Keratinocyte (primary cell): ENCODE measurements at places on chromosomes 12 and 14. TPM values are rescaled to one million over a fixed set of nuclear protein-coding genes. Genes with fewer than 3 reads are reported as not detected.
A peak's percentile ranks its signal among the peaks of the same experiment; 100 is the strongest.

DNA sequence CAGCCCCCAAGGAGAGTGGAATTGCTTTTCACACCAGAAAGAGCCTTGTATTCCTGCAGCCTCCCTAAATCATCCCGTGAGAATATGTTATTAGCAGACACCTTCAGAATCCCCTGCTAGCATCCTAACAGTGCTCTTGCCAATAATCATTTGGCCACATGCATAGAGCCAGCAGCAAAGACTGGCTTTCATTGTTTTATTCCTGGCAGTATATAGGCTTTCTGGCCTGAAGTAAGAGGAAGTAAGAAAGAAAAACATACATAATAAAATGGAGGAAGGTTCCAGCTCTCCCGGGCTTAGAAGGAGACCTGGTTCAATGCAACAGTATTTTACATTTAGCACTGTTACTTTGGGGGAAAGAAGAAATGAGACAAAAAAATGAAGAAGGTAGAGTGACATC lies 176.7 kb upstream of the ATF7IP start:
- no peak for DNase-seq
- H3K27me3 ChIP-seq = no peaks in the 10 kb centered on the region
- no peak overlapping the region for H3K4me3 ChIP-seq
- no peaks in the 10 kb centered on the region for H3K4me1 ChIP-seq
- no peaks in the 10 kb centered on the region for H3K36me3 ChIP-seq
- H3K27ac ChIP-seq = no peak overlapping the region

GRCh38 chr14:38616959-38617358 lies 361.1 kb upstream of the CLEC14A start:
- no peak overlapping the region for H3K27ac ChIP-seq
- no peak for DNase-seq
- no peaks in the 10 kb centered on the region for H3K27me3 ChIP-seq
- H3K4me1 ChIP-seq = no peaks in the 10 kb centered on the region
- no peak overlapping the region for H3K4me3 ChIP-seq

GRCh38 chr14:84969501-84969900 lies 560.4 kb upstream of the FLRT2 start:
- no peak overlapping the region for H3K4me3 ChIP-seq
- no peaks in the 10 kb centered on the region for H3K27me3 ChIP-seq
- DNase-seq = no peak

DNA sequence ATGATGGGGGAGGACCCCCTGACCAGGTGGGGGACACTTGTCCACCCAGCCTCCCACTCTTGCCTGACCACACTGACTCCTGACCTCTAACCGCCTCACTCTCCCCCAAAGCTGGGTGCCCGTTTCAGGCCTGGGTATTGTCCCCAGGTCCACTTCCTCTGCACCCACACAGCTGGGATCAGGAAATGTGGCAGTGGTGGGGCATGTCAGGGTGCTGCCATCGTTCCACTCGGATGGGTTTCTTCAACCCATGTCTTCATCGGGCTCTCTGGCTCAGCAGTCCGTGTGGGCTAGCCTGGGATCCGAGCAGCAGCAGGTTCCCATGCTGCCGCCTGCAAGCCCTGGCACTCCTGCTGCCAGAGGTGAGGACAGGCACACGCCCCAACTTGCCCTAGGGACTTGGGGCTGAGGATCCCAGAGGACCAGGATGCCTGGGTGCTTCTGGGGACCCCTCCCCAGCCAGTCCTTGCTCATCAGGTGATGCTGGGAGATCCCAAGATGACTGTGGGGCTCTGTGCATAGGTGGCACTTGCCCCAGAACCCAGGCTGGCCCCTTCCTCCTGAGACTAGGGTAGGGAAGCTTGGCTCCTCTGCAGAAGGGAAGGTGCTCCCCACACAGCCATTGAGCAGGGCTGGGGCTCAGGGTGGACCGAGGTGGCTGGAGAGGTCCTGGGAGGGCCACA lies 2.9 kb upstream of the CLBA1 start:
- no peak overlapping the region for H3K4me3 ChIP-seq
- peaks cover 22% of the 10 kb centered on the region for H3K4me1 ChIP-seq
- no peaks in the 10 kb centered on the region for H3K36me3 ChIP-seq
- no peak overlapping the region for H3K27ac ChIP-seq
- H3K27me3 ChIP-seq = no peaks in the 10 kb centered on the region
- no peak for DNase-seq

DNA sequence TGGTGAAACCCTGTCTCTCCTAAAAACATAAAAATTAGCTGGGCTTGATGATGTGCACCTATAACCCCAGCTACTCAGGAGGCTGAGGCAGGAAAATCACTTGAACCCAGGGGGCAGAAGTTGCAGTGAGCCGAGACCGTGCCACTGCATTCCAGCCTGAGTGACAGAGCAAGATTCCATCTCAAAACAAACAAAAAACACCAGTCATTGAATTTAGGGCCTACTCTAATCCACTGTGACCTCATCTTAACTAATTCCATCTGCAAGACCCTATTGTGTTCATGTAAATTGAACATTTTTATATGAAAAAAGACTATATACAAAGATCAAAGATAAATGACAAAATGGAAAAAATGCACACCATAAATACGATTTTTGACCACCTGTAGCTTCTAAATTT lies 17.8 kb downstream of the KCNMB4 start:
- no peaks in the 10 kb centered on the region for H3K4me1 ChIP-seq
- H3K27me3 ChIP-seq = no peaks in the 10 kb centered on the region
- H3K27ac ChIP-seq = no peak overlapping the region
- H3K36me3 ChIP-seq = no peaks in the 10 kb centered on the region
- DNase-seq = no peak

DNA sequence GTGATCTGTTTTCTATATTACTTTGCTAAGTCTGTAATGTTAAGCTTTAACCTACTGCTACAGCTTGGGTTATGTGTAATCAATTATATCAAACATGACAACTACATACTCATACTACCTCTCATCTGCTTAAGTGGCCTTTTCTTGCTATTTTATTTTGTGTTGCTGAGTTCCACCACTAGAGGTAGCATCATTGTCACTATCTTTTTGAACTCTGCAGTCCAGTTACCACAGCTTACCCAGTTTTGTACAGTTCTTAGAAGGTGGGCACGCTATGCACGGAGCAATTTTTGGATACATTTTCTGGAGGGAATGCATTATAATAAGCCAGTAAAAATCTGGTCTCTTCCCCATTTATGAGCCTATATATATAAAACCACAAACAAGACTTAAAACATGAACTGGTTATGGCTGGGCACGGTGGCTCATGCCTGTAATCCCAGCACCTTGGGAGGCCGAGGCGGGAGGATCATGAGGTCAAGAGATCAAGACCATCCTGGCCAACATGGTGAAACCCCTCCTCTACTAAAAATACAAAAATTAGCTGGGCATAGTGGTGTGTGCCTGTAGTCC lies 48.5 kb downstream of the SAV1 start:
- H3K36me3 ChIP-seq = no peaks in the 10 kb centered on the region
- no peak overlapping the region for H3K27ac ChIP-seq
- no peaks in the 10 kb centered on the region for H3K27me3 ChIP-seq
- DNase-seq = no peak
- no peak overlapping the region for H3K4me3 ChIP-seq

DNA sequence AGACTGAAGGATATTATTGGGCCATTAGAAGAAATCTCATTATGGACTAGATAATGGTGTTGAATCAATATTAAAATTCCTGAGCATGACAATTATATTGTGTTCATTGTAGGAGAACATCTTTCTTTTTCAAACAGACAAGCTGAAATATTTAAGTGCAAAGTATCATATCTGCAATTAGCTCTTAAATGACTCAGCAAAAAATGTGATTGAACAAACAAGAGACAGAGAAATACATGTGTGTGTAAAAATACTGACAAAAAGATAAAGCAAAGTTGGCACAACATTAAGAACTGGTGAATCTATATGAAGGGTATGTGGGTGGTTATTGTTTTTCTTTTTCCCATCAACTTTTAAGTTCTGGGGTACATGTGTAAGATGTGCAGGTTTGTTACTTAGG lies 9.5 kb downstream of the CEP290 start:
- H3K4me1 ChIP-seq = no peaks in the 10 kb centered on the region
- no peak for DNase-seq
- H3K27ac ChIP-seq = no peak overlapping the region
- no peak overlapping the region for H3K4me3 ChIP-seq
- peaks cover 3% of the 10 kb centered on the region for H3K36me3 ChIP-seq

DNA sequence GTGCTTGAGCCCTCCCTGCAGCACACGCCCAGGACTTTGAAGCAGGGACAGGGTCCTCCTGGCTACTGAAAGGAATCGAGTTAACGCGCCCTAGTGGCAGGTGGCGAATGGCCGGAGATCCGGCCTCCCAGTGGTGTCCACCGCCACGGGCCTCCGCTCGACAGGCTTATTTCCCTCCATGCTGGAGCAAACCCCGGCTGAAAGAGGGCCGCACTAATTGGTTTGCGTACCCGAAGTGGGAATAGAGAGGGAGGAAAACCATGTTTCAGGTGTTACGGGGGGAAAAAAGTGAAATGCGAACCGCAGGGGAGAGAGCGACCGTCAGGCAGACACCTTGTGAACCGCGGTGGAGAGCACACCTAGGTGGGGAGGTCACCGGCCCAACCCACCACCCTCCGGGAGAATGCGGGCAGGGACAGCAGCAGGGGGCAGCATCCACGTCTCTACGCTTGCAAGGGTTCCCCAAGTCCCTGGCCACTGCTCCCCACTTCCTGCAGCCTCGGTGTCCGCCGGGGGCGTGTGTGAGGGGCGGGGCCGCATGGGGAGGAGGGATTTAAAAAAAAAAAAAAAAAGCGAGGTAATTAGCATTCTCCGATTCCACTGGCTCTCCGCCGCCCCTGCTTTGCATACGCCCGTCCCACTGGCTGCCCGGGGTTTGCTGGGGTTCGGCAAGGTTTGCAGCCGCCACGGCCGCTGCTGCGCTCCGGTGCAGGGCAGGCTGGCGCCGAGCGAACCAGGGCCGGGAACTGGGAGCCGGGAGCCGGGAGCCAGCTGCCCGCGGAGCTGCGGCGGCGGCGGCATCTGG lies 224.6 kb upstream of the CRY1 start:
- DNase-seq = no peak
- peak overlapping the region; percentile 77 for H3K4me3 ChIP-seq
- no peaks in the 10 kb centered on the region for H3K36me3 ChIP-seq
- peaks cover 5% of the 10 kb centered on the region for H3K27me3 ChIP-seq

Gene ABCD2
- 0.01 to 0.03 TPM (median 0.02 TPM) in 3 replicates for polyA plus RNA-seq

Gene ALDH1L2
- polyA plus RNA-seq = 0.90 to 1.8 TPM (median 1.5 TPM) in 3 replicates

Gene CD163
- 0.08 to 0.43 TPM (median 0.14 TPM) in 3 replicates for polyA plus RNA-seq

Gene PTPRB
- polyA plus RNA-seq = 0.33 to 0.65 TPM (median 0.46 TPM) in 3 replicates

Gene SLC4A8
- polyA plus RNA-seq = 1.1 to 2.3 TPM (median 2.0 TPM) in 3 replicates
